ENCODE measurements at places on chromosomes 6 and 20.

DNA sequence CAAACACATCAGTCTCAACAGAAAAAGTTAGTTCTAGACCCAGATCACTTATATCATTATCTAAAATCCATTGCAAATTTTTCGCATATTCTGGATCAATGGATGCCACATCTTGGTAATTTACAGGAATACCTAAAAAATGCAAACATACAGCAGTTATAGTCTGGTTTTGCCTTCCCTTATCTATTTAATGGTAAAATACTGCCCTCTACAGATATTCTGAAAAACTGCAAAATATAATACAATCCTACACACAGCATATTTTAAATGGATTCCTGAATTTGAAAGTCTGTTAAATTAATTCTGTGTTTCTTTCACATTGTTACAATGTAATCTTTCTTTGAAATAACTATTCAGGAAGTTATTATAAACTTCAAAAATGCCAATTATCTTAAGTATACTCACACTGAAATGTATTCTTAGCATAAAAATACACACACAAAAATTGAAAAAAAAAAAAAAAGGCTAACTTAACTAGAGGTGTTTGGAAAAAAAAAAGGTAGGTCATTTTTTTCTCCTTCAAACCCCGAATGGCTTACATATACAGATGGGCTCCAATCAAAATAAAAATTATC is 88.4 kb downstream of the HACE1 start:
- no peak for DNase-seq

GRCh38 chr6:7615611-7616383 is 25.8 kb downstream of the SNRNP48 start:
- DNase-seq, result no peak

GRCh38 chr20:20237093-20237959 is 130.6 kb upstream of the INSM1 start:
- DNase-seq, result no peak

- no peak for DNase-seq
Measured at GRCh38 chr6:163543321-163543720, 128.8 kb downstream of the QKI start.

GRCh38 chr20:46690219-46691106 is 1.2 kb upstream of the TP53RK start:
- DNase-seq, result no peak

DNA sequence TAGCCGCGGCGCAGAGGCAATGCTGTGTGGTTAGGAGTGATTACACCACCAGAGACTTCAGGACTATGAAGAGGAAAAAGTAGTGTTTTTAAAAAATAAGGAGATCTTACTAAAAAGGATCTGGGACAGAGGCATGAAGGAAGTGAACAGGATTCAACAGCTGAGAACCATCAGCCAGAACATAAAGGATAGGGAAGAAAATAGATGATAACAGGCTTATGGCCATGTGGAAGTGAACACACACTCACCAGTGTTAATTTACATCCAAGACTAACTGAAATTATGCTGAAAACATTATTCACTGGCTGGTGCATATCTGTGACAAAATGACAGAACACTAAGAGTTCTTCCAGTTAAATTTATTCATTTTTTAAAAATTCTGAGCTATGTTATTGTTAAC is 47.5 kb upstream of the BCLAF1 start:
- DNase-seq, result no peak

DNA sequence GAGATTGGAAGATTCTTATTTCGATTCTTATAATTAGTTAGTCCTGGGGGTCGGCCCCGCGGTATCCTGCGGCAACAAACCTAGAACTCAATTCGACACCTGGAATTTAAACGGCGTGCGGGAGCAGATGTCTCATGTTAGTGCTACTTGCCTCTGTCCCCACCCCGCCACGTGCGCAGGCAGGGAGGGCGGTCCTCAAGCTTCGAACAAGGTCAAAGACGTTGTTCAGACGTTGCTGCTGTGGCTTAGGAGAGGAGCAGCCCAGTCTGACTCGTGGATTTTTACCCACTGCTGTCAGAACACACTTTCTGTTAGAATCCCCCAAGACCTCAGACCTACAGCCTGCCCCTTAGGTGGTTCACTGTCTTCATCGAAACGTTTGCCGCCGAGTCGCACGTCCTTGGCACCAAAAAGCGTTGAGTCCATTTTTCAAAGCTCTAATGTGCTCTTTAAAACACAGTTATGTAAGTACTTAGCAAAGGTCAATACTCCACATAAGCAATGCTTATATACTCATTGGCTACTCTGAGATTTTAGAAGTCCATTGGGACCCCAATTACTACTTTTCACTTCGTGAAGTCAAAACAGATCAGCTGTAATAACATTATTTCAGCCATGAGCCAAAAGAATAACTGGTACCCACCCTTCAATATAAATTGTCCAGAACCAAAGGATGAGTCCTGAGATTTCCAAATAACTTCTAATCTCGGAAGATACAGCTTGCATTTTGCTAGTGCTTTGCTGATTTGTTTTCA is 2.7 kb upstream of the C6orf62 start:
- no peak for DNase-seq

DNA sequence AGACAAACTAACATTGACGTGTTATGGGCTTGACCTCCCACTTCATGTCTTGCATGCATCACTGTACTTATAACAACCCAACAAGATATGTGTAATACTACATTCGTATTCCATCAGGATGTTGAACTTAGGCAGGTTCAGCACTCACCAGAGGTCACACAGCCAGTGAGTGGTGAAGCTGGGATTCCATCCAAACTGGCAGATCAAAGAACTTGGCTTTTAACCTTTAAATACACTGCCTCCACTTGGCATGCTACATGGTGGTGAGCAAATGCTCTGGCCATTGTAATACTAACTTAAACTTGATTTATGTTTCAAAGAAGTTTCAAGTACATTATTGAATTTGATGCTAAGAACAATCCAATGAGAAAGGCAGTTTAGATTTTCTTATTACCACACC is 10.7 kb upstream of the HDDC2 start:
- DNase-seq, result no peak

DNA sequence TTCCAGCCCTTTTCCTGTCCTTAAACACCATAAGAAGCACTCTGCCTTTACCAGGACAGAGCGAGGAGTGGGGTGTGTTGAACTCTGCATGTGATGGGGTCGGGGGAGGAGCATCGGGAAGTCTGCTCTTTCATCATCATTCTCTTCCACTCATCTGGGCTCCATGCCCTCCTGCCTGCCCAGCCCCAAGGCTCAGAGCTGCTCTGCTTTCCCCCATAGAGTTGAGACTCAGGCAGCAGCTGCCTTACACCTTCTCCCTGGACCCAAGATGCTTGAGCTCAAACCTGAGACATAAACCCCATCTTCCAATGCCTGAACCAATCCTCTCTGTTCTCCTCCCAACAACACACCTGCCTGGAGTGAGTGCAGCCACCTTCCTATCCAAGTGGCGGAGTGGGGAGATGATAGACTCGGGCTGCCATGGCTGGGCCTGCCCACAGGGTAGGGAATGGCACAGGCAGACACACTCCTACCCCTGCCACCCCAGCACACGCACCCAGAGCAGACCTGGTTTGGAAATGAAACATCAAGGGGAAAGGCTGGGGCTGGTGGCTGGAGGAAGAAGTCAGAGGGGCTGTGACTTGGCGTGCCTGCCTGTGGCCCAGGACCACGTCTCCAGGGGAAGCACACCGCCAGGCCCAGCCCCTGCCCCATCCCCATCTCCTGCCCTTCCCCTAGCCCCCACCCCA is 28.4 kb downstream of the TFEB start:
- DNase-seq, result no peak

DNA sequence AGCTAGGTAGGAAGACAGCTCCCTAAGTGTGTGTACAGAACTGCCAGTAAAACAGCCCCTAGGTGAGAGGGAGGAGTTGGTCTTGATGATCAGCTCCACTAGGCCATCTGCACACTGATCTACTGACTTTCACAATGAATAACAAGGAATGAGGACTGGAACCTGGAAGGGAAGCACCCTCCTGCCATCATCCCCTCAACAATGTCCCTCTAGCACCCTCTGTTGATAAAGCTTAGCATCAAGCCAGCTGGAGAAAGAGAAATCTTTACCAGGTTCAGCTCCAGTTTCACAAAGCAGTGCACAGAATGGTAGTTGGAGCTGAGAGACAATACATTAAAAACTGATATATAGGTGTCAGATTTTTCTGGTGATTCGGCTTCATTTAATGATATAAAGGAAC is 57.2 kb upstream of the IRAK1BP1 start:
- no peak for DNase-seq

DNA sequence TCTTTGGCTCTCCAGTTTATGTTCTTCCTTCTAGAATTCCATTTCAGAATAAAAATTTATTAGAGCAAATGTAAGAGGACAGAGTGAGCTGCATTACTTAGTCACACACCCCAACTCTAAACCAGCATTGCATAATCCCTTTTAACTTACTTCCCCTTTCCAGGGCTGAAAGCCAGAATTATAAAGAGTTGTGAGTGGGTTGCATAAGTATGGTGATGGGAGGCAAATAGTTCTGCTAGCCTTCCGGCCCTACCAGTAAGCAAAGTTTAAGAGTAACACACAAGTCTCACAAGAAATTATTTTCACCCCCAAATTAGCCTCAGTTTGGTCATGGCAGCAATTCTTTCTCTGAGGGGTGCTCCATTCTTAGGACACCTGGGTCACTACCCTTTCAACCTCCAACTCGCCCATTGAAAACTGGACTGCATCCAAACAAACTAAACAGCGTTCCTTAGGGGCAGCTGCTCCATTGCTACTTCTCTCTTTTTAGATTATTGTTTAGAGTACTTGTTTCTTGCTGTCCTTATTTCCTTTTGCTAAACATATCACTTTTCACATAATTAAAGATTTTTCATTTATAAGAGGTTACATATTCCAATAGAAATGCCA is 1.6 kb downstream of the KIAA0408 start:
- no peak for DNase-seq

DNA sequence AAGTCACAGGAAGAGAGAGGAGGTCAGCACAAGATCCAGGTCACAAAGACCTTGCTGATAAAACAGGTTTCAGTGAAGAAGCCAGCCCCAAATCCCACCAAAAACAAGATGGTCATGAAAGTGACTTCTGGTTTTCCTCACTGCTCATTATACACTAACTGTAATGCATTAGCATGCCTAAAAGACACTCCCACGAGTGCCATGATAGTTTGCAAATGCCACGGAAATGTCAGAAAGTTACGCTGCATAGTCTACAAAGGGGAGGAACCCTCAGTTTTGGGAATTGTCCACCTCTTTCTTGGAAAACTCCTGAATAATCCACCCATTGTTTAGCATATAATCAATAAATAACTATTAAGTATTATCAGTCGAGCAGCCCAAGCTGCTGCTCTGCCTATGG is 427.2 kb downstream of the RFPL4B start:
- no peak for DNase-seq

GRCh38 chr6:158050107-158050735 is 68.6 kb downstream of the SYNJ2 start:
- DNase-seq, result no peak

DNA sequence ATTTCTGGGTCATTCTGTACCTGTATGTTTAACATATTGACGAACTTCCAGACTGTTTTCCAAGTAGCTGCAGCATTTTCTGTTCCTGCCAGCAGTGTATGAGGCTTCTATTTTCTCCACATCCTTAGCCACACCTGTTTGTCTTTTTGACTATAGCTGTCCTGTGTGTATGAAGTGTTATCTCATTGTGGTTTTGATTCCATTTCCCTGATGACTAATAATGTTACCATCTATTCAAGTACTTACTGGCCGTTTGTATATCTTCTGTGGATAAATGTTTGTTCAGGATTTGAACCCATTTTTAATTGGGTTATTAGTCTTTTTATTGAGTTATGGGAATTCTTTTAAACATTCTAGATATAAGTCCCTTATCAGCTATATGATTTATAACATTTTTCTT is 95.2 kb downstream of the JAG1 start:
- DNase-seq, result no peak

DNA sequence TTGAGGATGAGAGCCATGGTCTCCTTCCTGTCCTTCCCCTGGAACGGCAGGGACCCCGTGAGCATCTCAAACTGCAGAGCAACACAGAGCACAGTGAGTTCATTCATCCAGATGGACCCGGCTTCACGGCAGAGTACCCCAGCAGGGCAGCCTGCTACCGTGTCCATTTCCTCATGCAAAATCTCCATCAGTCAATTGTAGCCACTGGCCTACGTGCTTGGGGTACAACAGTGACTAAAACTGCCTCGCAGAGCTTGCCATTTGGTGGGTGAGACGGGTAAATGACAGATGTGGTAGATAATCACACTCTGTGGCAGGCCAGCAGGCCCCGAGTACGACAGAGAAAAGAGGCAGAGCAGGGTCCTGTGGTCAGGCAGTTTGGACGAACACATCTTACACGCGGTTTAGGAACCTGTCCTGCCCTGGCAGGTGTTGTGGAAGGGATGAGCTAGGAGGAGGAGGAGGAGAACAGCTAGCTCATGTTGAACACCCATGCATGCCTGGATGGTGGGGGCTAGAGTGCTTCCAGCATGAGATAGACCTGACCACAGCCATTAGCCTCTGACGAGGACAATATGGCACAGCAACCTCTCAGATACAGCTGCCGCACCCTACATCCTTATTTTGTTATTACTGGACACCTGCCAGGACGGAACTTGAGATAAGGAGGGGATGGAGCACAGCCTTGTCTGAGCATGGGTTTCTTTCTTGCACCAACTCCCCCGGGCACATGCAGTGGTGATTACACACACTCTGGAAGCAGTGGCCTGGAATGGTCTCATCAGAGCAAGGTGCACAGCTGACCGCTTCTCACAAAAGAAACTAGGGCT is 95.6 kb downstream of the RAMACL start:
- no peak for DNase-seq

GRCh38 chr6:78771586-78771985 is 95.8 kb upstream of the IRAK1BP1 start:
- DNase-seq, result no peak
